ENCODE measurements at places on chromosomes 5 and 9.

- DNase-seq, result no peak
Observed at GRCh38 chr9:33907347-33907746, 90.4 kb downstream of the UBE2R2 start.

- DNase-seq, result no peak
Observed at GRCh38 chr5:179793468-179794139, at the start of gene LTC4S. TSS of gene LTC4S (plus strand) at chr5:179793986. CDS start at chr5:179794081, 95 bp downstream.

- no peak for DNase-seq
Observed at GRCh38 chr5:95986937-95987520, 25.4 kb upstream of the ELL2 start.

GRCh38 chr5:175809531-175810121, 61.8 kb upstream of the CPLX2 start:
- DNase-seq, result no peak

- DNase-seq, result no peak
Observed at GRCh38 chr5:138503487-138504270, 38.4 kb downstream of the EGR1 start.

DNA sequence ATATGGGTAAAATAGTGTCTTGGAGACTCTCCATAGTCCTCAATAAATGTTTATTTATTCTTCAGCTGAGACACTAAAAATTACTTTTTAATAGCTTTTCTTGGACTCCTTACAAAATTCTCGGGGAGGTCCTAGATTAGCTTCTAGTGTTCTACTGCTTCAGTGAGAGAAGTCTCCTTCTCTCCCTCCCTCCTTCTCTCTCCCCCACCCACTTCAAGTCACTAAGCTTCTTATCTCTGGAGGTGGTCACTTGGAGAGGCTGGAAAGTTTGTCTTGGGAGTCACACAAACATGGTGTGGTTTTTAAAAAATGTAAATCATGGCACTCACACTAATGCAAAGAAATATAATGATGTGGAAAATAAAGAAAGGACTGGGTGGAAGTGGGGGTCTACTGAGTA, 64.1 kb downstream of the SEMA6A start:
- no peak for DNase-seq

GRCh38 chr9:16619402-16619801, 251.1 kb downstream of the BNC2 start:
- DNase-seq, result no peak

- DNase-seq, result no peak
Observed at GRCh38 chr9:111197256-111197655, 132.8 kb downstream of the OR2K2 start.

GRCh38 chr5:180302256-180302655, 10.4 kb upstream of the MAPK9 start:
- DNase-seq, result no peak

DNA sequence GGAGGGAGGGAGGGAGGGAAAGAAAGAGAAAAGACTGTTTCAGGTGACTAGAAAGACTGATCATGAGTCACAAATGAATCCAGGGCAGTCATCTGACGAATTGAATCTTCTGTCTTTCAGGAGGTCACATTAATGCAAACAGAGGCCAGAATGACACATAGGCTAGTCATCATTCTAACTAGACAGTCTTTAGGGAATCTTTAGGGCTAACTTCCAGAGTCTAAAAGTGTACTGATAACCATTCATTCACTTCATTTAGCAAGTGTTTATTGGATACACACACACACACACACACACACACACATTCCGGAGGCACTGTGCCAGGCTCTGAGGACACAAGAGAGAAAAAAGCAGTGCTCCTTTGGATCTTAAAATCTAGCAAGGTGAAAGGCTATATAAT, 156.7 kb downstream of the EBF1 start:
- no peak for DNase-seq

DNA sequence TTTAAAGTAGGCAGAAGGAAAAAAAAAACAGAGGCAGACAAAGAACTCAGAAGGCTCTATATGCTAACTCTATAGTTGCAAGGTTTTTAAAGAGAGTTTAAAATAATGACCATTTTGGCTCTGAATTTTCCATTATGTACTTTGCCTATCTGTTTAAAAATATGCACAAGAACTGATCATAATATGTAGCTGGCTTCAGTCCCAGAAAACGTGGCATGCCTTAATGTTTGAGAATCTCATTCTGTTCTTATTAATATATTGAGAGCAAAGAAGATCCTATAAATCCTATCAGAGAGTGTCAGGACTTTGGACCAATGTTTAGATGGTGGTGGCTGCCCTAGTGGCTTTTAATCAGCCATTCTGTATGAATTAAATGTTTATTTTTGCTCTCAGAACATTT, 121.5 kb downstream of the JMY start:
- DNase-seq, result no peak

DNA sequence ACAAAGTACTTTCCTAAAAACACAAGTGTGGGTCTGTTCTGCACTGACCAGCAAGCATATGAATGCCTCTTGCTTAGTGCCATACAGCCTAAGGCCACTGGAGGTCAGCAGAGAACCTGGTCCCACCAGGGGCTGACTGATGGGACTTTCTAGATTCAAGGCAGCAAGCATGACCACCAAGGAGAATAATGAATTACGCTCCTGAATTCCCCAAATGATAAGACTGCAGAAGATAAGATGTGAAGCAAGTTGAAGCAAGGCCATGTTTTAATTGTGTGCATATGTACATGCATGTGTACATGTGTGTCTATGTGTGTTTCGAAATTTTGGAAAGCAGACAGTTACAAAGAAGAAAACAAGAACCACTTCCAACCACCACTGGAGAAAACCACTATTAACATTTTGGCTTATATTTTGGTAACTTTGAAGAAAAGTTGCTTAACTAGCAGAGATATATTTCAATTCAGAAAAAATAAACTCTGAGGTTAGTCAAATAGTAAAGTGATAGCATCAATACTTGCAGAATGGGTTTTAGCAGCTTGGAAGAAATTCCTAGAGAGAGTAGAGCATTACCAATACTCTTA, 70.5 kb downstream of the ERP44 start:
- peak; percentile 69 for DNase-seq

GRCh38 chr5:151062405-151063141, 18.3 kb downstream of the TNIP1 start:
- DNase-seq, result no peak

DNA sequence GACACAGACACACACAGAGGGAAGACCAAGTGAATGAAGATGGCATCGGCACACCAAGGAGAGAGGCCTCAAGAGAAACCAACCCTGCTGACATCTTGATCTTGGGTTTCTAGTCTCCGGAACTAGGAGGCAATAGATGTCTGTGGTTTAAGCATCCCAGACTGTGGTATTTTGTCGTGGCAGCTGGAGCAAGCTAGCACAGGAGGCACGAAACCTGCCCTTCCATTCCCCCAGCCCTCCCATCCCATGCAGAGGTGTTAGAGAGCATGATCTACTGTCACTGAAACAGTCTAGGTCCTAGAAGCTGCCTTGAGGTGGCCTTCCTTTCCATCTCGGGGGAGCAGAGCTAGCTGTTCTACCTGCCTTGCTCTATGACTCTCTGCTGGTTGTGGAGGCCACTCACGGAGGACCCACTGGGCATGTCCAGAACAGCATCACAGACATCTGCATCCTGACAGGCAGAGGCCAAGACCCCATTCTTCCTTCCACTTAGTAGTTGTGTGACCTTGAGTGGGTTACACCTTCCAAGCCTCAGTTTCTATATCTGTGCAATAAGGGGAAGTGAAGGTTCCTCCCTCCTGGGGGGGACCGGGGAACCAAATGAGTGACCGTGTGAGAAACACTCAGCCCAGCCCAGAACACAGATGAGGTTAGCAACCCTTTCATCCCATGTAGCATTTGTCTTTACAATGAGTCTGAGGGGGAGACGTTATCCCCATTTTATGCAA, 134.3 kb upstream of the BOD1 start:
- no peak for DNase-seq

- DNase-seq, result no peak
Observed at GRCh38 chr5:7329141-7329540, 66.8 kb upstream of the ADCY2 start.

DNA sequence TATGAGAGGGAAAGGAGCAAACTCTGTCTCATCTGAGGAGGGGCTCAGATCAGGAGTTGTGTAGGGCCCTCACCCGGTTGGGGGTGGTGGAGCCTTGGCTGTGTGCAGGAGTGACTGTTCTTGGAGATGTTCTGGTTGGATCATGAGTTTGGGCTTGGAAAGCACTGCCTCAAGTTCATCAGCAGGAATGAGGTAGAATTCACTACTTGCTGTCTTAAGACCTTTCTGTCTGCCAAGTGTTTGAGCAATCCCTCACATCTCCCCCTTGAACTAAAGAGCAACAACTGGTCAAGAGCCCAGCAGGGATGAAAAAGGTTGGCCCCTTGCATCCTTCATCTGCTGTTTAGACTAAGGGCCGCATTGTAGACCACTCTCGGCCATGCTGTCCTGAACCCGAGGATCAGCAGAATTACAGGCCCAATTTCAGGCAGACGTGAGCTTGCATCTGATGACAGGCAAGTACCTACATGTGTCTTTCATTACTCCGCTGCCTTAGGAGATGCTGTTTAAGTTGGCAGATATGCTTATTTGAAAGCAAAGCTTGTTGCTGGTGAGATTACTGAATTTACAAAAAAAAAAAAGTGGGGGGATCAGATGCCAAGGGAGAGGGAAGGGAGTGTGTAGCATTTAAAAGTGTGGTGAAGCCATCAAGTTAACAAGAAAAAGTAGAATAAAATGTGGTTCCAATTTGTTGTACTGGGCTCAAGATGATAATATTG, 36.4 kb downstream of the PIK3R1 start:
- no peak for DNase-seq

DNA sequence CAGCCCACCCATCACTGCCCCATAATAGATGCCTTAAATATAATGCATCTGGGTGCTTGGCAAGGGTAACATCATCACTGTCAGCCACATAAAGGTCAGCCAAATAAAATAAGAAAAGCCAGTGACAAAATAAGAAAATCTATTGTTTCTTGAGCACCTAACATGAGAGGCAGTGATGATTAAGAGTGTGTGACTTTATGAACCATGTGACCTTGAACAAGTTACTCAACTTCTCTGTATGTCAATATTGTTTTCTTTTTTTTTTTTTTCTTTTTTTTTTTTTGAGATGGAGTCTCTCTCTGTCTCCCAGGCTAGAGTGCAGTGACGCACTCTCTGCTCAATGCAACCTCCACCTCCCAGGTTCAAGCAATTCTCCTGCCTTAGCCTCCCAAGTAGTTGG, 98.7 kb downstream of the CDK5RAP2 start:
- no peak for DNase-seq

DNA sequence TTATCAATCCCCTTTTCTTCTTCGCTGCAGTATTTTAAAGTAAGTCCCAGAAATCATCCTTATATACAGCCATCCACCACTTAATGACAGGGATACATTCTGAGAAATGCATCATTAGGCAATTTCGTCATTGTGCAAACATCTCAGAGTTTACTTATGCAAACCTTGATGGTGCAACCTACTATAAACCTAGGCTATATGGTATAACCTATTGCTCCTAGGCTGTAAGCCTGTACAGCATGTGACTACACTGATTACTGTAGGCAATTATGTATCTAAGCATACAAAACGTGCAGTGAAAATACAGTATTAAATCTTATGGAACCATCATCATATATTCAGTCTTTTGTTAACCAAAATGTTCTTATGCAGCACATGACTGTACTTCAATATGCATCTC, 36.8 kb downstream of the SAXO1 start:
- no peak for DNase-seq

DNA sequence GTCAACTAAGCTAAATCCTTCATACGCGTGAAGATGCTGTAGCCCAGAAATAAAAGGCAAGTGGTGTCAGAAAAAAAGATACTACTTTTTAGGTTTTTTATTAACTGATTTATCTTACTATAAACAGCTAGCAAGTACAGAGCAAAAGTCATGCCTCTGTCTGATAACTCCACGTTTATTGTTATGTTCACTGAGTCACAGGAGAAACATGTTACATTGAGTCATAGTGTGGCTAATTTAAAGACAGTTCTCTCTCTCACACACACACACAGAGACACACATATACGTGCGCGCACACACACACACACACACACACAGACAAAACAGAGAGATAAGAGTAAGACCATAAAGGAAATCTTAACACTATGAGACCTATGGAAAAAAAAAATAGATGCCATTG, 770.0 kb upstream of the CDH10 start:
- no peak for DNase-seq

- no peak for DNase-seq
Observed at GRCh38 chr5:138815529-138815928, 59.6 kb downstream of the LRRTM2 start.

DNA sequence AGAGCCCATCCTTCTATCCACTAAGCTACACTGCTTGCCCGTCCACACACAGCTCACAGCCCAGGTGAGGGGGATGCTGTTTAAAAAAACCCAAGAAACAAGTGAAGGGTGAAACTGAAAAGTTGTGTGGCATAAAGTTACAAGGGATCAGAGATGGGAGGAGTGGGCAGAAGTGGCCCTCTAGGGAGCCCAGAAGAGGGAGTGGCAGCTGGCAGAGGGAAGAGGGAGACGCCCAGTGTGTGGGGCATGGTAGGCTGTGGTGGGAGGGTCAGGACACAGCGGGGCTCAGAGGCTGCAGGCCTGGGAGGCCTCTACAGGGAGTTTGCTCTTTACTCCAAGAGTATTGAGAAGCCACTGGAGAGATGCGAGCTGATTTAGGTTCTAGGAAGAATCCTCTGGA, 30.1 kb upstream of the HRH2 start:
- DNase-seq, result no peak

DNA sequence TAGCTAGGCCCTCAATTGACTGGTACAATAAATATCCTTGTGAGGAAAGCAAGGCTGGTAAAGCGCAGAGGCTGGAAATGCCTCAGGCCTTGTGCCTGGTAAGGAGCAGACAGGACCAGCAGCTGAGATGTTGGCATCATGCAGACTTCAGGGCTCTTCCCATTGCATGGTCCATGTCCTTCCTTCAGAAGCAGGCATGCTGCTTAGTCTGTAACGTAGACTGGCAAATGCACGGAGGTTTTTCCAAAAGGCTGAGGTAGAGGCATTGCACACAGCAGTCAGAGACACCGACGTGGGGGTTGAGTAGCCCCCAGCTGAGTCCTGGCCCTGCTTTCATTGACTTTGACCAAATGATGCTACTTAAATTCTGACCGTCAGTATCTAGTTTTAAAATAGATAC, 87.1 kb downstream of the ADRB2 start:
- DNase-seq, result no peak

GRCh38 chr5:123696921-123697341, 185.0 kb downstream of the CSNK1G3 start:
- DNase-seq, result no peak

GRCh38 chr9:98808411-98808815, 943 bp downstream of the GALNT12 start:
- no peak for DNase-seq

DNA sequence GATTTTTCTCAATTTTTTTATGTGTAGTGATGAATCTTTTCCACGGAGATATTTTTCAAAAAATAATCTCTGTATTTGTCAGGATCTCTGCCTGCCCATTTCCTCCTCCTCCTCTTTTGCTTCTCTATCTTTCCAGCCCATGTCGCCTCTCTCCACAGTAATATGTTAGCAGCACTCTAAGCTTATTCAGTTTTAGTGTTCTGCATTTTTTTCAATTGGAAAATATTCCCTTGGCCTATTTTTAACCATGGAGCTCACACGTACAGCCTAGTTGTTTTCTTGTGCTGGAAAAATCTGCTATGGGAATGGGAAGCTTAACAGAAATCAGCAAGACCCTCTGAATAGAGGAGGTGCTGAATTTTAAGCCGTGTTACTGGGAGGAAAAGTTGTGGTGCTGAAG, 16.3 kb downstream of the TRPC7 start:
- no peak for DNase-seq

GRCh38 chr9:83978992-83979811, 813 bp downstream of the HNRNPK start:
- peak; percentile 88 for DNase-seq
